Mesothelial cell of epicardium (in vitro differentiated cells): ENCODE measurements at places on chromosomes 2 and 18. TPM values are rescaled to one million over a fixed set of nuclear protein-coding genes. Genes with fewer than 3 reads are reported as not detected.

DNA sequence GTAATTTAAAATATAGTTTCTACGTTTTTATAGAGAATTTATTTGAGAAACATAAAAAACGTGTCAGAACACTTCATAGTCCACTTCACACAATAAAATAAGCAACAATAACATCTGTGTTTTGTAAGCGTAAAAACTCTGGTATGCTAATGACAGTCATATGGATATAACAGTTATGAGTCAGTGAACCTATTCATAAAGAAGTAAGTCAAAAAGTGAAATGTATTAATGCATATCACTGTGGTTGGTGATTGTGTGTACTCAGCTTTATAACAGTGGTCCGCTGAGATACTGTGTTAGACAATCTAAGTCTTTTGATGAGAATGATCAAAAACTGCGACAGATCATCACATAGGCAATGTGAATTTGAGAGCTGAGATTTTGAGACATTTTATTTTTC is 153.2 kb downstream of the WDR7 start:
- no peaks in the 10 kb centered on the region for H3K36me3 ChIP-seq
- no peaks in the 10 kb centered on the region for H3K27me3 ChIP-seq
- H3K4me1 ChIP-seq, result no peaks in the 10 kb centered on the region
- no peak overlapping the region for H3K27ac ChIP-seq

- H3K36me3 ChIP-seq, result no peaks in the 10 kb centered on the region
- H3K27ac ChIP-seq, result no peak overlapping the region
- no peak for DNase-seq
- H3K4me1 ChIP-seq, result peaks cover 2% of the 10 kb centered on the region
Observed at GRCh38 chr2:113291191-113291590, 12.5 kb upstream of the PAX8 start.

The NT5C1B gene
- total RNA-seq, result 0.29 TPM in 1 of 3 replicates, not detected in the others

- H3K36me3 ChIP-seq, result no peaks in the 10 kb centered on the region
- H3K27me3 ChIP-seq, result no peaks in the 10 kb centered on the region
- no peak overlapping the region for H3K27ac ChIP-seq
- DNase-seq, result no peak
Observed at GRCh38 chr2:2234398-2235195, 96.5 kb downstream of the MYT1L start.

The MSTN gene
- total RNA-seq, result 0.20 to 0.29 TPM (median 0.22 TPM) in 3 replicates

DNA sequence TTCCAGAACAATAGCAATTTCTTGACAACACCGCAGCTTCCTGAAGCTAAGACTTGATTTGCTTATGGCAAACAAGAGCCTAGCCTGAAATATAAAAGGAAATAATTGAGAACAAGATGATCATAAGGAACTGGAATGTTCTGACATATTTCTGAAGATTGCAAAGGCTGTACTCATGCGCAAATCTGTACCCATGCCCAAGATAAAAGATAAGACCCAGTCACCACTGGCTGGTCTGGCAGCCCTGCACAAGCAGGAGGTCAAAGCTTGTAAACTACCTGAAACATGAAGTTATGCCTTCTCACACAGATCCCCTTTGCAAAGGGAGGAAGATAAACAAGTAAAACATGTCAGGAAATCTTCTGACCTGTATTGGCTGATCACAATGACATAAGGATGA is 160.8 kb upstream of the GYPC start:
- no peaks in the 10 kb centered on the region for H3K4me1 ChIP-seq
- DNase-seq, result no peak
- no peak overlapping the region for H3K4me3 ChIP-seq
- peaks cover 4% of the 10 kb centered on the region for H3K36me3 ChIP-seq
- H3K27me3 ChIP-seq, result no peaks in the 10 kb centered on the region
- H3K27ac ChIP-seq, result no peak overlapping the region

The ANO7 gene
- total RNA-seq, result 3.8 to 4.5 TPM (median 3.8 TPM) in 3 replicates

The ZNF385B gene
- total RNA-seq, result 0.11 to 0.20 TPM in 2 of 3 replicates, not detected in the other

The TNS1 gene
- total RNA-seq, result 116 to 130 TPM (median 117 TPM) in 3 replicates

DNA sequence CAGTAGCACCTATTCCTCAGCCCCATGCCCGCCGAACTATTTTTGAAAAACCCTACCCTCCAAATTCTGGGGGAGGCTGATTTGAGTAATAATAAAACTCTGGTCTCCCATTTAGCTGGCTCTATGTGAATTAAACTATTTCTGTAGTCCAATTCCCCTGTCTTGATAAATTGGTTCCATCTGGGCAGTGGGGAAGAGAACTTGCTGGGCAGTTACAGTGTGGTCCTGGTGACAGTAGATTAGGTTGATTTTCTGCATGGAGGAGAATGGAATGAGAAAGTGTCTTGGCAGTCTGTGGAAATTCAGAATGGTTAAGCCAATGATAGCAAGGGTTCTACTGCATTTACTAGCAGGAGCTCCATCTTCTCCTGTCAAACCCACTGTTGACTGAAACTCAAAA is 95.0 kb downstream of the SPP2 start:
- H3K27me3 ChIP-seq, result no peaks in the 10 kb centered on the region
- peaks cover 12% of the 10 kb centered on the region for H3K4me1 ChIP-seq
- H3K27ac ChIP-seq, result no peak overlapping the region
- H3K36me3 ChIP-seq, result no peaks in the 10 kb centered on the region
- no peak for DNase-seq
- no peak overlapping the region for H3K4me3 ChIP-seq

GRCh38 chr2:61549546-61549945 is 11.4 kb upstream of the XPO1 start:
- H3K27me3 ChIP-seq, result no peaks in the 10 kb centered on the region
- no peak overlapping the region for H3K27ac ChIP-seq
- DNase-seq, result no peak
- no peaks in the 10 kb centered on the region for H3K4me1 ChIP-seq
- H3K36me3 ChIP-seq, result no peaks in the 10 kb centered on the region
